ENCODE measurements at places on chromosomes 2 and 18.

- H3K36me3 ChIP-seq = no peaks in the 10 kb centered on the region
- H3K4me1 ChIP-seq = no peaks in the 10 kb centered on the region
- H3K27ac ChIP-seq = no peak overlapping the region
- H3K27me3 ChIP-seq = no peaks in the 10 kb centered on the region
Observed at GRCh38 chr2:223815884-223816570, 21.4 kb downstream of the AP1S3 start.

DNA sequence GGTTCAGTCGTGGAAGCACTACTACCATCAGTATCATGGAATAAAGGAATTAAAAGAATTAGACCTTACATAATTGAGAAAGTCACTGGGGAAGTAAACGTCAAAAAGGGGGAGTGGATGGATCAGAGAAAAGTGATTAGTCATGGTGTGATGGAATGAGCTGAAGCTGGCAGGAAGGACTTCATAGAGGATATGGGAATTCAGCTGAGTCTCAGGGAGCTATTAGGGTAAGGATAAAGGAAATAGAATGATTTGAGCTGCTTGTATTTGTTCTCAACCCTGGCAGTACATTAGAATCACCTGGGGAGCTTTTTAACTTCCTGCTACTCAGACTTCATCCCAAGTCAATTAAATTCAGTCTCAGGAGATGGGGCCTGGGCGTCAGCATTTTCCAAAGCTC, 53.4 kb upstream of the SETBP1 start:
- no peaks in the 10 kb centered on the region for H3K27me3 ChIP-seq
- H3K4me3 ChIP-seq = no peak overlapping the region
- H3K27ac ChIP-seq = no peak overlapping the region
- H3K36me3 ChIP-seq = no peaks in the 10 kb centered on the region
- H3K4me1 ChIP-seq = no peaks in the 10 kb centered on the region

DNA sequence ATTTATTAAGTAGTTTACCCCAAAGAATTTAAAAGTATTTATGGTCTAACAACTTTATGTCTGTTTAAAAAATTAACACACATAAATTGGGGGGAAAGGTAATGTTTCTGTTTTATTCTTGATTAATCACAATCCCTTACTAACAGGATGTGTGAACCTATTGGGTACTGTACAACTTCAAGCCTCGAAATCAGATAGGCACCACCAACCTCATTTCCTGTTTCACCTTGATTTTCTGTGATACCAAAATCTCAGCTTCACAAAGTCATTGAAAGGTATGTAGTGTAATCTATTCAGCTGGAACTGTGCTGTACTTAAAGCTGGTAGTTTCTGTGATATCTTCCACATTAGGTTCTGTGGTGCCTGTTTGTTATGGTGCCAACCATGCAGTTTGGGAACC, 4.0 kb downstream of the RNMT start:
- peaks cover 25% of the 10 kb centered on the region for H3K4me1 ChIP-seq
- no peak overlapping the region for H3K4me3 ChIP-seq
- no peaks in the 10 kb centered on the region for H3K27me3 ChIP-seq
- no peak for DNase-seq
- H3K27ac ChIP-seq = no peak overlapping the region
- H3K36me3 ChIP-seq = peaks cover 38% of the 10 kb centered on the region

DNA sequence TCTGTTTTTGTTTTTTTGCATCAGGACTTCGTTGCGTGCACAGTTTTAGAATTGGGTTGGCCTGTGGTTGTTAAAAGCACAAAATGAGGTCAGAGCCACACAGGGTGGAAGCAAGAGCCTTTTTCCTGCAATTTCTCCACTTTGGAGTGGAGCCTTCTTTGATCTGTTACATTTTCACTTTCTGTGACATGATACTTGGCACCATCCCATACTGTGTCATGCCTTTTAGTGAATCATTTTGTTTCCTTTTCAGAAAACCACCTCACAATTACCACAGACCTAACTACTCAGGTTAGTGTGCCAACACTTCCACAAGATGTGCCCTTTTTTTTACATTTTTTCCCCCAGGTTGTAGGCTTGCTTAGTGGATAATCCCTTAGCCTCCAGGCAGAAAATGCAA, 32.5 kb downstream of the MERTK start:
- H3K4me3 ChIP-seq = no peak overlapping the region
- DNase-seq = no peak
- H3K27ac ChIP-seq = no peak overlapping the region
- no peaks in the 10 kb centered on the region for H3K4me1 ChIP-seq
- no peaks in the 10 kb centered on the region for H3K36me3 ChIP-seq

- H3K27ac ChIP-seq = no peak overlapping the region
- no peak overlapping the region for H3K4me3 ChIP-seq
- no peaks in the 10 kb centered on the region for H3K4me1 ChIP-seq
- no peaks in the 10 kb centered on the region for H3K27me3 ChIP-seq
- DNase-seq = no peak
Observed at GRCh38 chr2:213545964-213546475, 261.8 kb downstream of the SPAG16 start.

DNA sequence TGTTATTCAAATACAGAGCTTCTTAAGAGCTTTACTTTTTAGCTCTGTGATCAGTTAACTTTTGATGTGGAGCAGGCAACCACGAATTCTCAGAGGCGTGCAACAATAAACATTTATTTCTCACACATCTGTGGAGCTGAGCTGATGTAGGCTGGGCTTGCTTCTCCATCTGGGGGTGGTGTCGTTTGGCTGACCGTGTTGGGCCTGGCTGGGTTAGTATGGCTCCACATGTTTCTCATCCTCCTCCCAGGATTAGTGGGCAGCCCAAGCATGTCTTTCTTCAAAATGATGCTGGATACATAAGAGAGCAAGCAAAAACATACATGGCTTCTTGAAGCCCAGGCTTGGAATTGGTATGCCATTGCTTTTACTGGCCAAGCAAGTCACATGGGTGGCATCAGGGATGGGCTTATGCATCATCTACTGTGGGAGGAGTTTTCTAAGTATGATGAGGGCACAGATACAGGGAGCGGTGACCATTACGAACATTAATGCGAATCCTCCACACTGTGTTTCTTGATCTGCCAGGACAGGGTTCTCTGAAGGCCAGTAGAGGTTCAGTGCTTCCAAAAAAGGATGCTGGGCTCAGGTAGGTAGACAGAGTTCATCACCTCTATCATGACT, 157.0 kb upstream of the TNP1 start:
- peaks cover under 1% of the 10 kb centered on the region for H3K27me3 ChIP-seq
- no peak for DNase-seq
- H3K27ac ChIP-seq = no peak overlapping the region
- no peaks in the 10 kb centered on the region for H3K4me1 ChIP-seq
- no peak overlapping the region for H3K4me3 ChIP-seq

GRCh38 chr2:74457129-74457548, 1.1 kb upstream of the WBP1 start:
- no peak for DNase-seq
- H3K4me3 ChIP-seq = peak overlapping the region; percentile 96
- H3K36me3 ChIP-seq = peaks cover 13% of the 10 kb centered on the region
- H3K4me1 ChIP-seq = peaks cover 54% of the 10 kb centered on the region
- H3K27ac ChIP-seq = peak overlapping the region; percentile 100

DNA sequence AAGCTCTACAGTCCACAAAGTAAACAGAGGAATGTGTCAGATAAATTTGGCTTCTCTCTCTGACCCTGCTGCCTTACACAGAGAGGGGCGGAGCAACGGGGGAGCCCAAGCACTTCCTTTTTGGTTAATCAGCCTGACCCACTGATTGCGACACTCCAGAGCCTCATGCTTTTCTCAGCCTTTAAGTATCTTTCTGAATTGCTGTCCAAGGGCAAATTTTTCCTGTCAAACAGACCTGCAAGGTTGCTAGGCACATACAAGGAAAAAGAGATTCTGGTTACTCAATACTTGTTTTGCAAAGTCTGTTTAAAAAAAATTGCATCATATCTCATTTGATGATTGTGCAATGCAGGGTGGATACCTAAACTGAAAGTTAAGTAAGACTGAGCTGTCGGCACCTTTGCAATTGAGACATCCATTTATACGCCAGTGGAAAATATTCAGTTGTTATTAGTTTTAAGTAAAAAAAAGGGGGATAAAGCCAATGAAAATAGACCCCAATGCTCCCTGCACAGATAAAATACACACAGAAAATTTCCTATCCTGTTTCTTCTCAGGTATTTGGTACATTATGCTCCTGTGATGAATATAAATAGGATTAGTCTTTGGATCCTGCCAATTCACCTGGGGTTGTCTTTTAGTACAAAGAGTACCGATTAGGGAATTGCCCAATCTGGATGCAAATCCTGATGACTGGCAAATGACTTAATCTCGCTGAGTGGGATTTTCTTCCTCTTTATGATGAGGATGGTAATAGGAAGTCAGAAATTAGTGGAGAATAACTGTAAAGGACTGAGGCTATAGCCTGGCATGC, 260.2 kb upstream of the TRIB2 start:
- H3K36me3 ChIP-seq = no peaks in the 10 kb centered on the region
- DNase-seq = peak; percentile 73
- no peaks in the 10 kb centered on the region for H3K27me3 ChIP-seq
- H3K4me1 ChIP-seq = peaks cover 18% of the 10 kb centered on the region
- peak overlapping the region; percentile 34 for H3K27ac ChIP-seq
- H3K4me3 ChIP-seq = peak overlapping the region; percentile 49

DNA sequence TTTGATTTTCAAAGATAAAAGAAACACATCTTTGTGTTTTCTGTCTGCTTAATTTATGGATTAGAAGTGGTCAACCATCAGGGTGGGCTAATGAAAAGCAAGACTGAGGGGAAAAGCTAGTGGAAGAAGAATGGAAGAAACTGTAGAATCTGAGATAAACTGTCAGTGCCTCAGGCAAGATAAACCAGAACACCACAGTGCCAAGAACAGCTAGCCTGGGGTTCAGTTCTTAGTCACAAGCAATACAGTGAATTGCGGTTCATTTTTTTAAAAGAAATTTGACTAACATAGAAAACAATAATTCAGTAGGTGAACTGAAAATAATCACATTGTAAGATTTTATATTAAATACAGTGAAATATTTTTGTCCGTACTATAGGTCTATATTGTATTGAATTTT, 22.0 kb upstream of the LNPK start:
- peaks cover 7% of the 10 kb centered on the region for H3K27me3 ChIP-seq
- H3K4me3 ChIP-seq = no peak overlapping the region
